Activated CD8-positive, alpha-beta T cell treated with anti-CD3 and anti-CD28 coated beads, Interleukin-2, amount 10 ng/mL, durations not matched to agents 7 days and 5 days (primary cell): ENCODE measurements at places on chromosomes 6 and 20.

DNA sequence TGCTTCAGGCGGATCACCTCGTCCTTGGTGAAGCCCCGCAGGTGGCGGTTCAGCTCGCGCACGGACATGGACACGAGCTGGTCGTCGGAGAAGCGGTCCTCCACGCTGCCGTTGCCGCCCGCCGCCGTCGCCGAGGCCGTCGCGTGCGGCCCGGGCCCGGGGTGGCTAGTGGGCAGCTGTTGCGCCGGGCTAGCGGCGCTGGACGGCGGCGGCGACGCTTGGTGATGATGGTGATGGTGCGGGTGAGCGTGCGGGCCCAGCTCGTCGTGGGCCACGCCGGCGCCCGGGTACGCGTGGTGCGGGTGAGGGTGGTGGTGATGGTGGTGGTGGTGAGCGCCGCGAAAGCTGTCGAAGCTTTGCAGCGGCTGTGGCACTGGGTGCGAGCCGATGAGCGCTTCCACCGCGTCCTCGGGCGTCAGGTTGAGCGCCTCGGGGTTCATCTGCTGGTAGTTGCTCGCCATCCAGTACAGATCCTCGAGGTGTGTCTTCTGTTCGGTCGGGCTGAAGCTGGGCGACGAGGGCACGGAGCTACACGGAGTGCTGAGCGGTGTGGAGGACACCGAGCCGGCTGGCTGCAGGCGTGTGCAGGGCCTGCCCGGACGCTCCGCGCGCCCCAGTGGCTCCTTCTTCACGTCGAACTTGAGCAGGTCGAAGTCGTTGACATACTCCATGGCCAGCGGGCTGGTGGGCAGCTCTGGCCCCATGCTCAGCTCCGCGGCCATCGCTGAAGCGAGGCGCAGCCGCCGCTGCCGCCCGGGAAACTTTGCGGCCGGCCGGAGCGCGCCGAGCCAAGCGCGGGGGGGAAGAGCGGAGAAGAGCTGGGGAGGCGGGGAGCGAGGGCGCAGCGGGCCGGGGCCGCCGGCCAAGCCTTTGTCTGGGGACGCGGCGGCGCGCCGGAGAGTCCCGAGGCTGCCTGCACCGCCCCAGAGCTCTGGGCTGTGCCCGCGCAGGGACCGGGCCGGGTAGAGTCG lies 622 bp downstream of the MAFB start:
- H3K4me3 ChIP-seq = peak overlapping the region; percentile 61
- H3K27me3 ChIP-seq = peaks cover 90% of the 10 kb centered on the region
- peaks cover 17% of the 10 kb centered on the region for H3K4me1 ChIP-seq
- no peak for DNase-seq
- H3K27ac ChIP-seq = peak overlapping the region; percentile 60

- no peak overlapping the region for H3K27ac ChIP-seq
- no peaks in the 10 kb centered on the region for H3K27me3 ChIP-seq
- H3K4me3 ChIP-seq = no peak overlapping the region
- no peak for DNase-seq
- H3K36me3 ChIP-seq = no peaks in the 10 kb centered on the region
- no peaks in the 10 kb centered on the region for H3K4me1 ChIP-seq
Measured at GRCh38 chr6:153172815-153173214, 41.7 kb upstream of the RGS17 start.

DNA sequence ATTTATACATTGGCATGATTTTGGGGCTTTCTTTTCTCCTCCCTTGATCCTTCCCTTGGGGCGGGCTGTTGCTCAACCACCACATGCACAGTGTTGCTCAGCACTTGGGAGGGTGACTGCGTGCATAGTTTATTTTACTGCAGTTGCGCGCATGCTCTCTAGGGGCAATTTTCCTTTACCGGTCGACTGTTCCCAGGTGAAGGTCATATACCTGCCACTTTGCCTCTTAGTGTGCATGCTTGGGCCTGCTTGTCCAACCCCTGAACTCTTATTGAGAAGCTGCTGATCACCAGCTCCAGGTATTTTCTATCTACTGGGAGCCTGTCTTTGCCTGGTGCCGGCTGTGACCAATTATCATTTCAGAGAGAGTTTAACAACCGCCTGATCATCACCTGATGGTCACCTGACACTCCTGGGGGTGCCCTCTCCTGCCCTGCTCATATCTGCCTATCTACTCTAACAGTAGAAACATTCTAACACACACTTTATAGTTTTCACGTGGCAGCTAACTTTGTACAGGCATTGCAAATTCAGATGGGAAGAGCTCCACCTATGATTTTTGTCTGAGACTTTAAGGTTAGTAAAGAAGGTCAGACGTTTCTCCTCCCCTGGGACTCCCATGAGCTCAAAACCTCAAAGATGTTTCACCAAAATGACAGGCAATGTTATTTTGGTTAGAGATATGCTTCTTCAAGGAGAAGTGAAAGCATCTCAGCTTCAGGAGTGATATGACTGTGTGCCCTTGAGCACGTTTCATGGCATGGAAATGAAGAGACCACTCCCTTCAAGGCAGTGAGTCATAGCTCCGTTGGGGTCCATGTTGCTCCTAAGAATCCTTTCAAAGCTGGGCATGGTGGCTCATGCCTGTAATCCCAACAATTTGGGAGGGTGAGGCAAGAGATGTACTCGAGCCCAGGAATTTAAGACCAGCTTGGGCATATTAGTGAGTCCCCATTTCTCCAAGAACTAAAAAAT lies 227.5 kb upstream of the MYLIP start:
- no peaks in the 10 kb centered on the region for H3K27me3 ChIP-seq
- H3K4me1 ChIP-seq = peaks cover 7% of the 10 kb centered on the region
- DNase-seq = peak; percentile 29
- H3K4me3 ChIP-seq = no peak overlapping the region
- H3K27ac ChIP-seq = peak overlapping the region; percentile 32

- no peaks in the 10 kb centered on the region for H3K4me1 ChIP-seq
- no peak for DNase-seq
- H3K36me3 ChIP-seq = no peaks in the 10 kb centered on the region
- no peak overlapping the region for H3K4me3 ChIP-seq
Measured at GRCh38 chr20:43824309-43825050, 90.2 kb upstream of the TOX2 start.

- H3K4me1 ChIP-seq = peaks cover 20% of the 10 kb centered on the region
- H3K4me3 ChIP-seq = no peak overlapping the region
- DNase-seq = no peak
- H3K27me3 ChIP-seq = peaks cover 12% of the 10 kb centered on the region
- no peak overlapping the region for H3K27ac ChIP-seq
- H3K36me3 ChIP-seq = no peaks in the 10 kb centered on the region
Measured at GRCh38 chr20:57682184-57683101, 27.4 kb downstream of the PMEPA1 start.

- DNase-seq = no peak
- H3K27ac ChIP-seq = no peak overlapping the region
- no peaks in the 10 kb centered on the region for H3K36me3 ChIP-seq
- H3K27me3 ChIP-seq = no peaks in the 10 kb centered on the region
- H3K4me3 ChIP-seq = no peak overlapping the region
- H3K4me1 ChIP-seq = no peaks in the 10 kb centered on the region
Measured at GRCh38 chr6:154974485-154975149, 20.5 kb upstream of the TIAM2 start.

GRCh38 chr6:7196685-7197283 lies 89.0 kb downstream of the RREB1 start:
- H3K27ac ChIP-seq = no peak overlapping the region
- H3K4me3 ChIP-seq = no peak overlapping the region
- no peak for DNase-seq
- no peaks in the 10 kb centered on the region for H3K27me3 ChIP-seq

- no peaks in the 10 kb centered on the region for H3K27me3 ChIP-seq
- peaks cover 3% of the 10 kb centered on the region for H3K36me3 ChIP-seq
- H3K27ac ChIP-seq = no peak overlapping the region
- H3K4me1 ChIP-seq = peaks cover 11% of the 10 kb centered on the region
- H3K4me3 ChIP-seq = no peak overlapping the region
- DNase-seq = no peak
Measured at GRCh38 chr6:24692003-24692402, 25.1 kb downstream of the ACOT13 start.

DNA sequence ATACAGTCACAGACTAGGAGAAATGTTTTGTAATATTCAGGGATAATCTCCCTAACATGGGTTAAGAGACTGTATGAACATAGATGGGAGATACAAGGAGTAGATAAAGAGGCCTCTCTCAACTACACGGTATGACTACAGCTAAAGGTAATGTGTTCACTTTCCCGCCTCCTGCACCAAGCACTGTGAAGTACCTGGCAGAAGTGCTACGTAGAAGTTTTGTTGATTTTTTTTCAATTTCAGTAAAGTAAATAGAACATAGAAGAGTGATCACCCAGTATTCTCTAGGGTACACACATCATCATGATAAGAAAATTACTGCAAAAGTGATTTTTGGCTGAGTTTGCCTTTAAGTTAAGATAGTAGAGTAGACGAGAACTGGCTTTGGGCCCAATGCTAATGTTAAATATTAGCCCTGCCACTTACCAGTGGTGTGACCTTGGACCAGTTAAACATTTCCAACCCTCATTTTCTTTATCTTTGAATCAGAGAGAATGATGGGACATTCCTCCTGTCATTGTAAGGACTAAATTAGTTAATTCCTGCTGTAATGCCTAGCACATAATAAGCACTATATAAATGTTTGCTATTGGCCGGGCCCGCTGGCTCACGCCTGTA lies 183.6 kb downstream of the COL9A1 start:
- no peak overlapping the region for H3K4me3 ChIP-seq
- no peaks in the 10 kb centered on the region for H3K36me3 ChIP-seq
- no peaks in the 10 kb centered on the region for H3K4me1 ChIP-seq
- no peak overlapping the region for H3K27ac ChIP-seq
